ENCODE measurements at places on chromosomes 1 and 21.

DNA sequence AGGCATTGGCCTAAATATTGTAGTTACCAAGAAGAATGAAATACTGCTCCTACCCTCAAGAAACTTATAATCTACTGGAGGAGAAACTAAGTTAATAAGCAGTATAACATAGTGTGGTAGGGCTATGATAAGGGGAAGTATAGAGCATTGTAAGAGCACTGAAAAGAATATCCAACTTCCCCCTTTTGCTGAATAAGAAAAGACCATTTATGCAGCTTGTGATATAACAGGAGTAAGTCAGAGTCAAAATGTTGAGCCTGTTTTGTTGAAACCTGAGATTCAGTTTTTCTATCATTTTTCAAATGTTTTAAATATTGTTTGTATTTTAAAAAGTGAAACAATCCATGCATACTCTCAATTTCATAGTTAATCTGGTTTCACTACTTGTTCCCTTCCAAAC lies 48.3 kb upstream of the FCRL4 start:
- no peak for DNase-seq

DNA sequence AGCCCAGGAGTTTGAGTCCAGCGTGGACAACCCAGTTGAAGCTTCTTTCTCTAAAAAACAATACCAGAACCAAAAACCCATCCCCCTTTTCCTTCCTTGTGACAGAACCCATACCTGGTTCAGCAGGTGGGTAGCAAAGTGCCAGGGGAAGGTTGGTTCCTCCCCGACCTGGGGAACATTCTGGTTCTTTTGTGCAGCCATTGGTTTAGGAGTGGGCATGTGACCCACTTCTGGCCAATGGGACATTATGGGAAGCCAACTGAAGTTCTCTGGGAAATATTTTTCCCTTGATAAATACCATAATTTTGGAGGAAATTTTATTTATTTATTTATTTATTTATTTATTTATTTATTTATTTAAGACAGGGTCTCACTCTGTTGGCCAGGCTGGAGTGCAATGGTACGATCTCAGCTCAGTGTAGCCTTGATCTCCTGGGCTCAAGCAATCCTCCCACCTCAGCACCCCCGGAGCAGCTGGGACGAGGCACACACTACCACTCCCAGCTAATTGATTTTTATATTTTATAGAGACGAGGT lies 15.8 kb upstream of the MAPKAPK2 start:
- no peak for DNase-seq

DNA sequence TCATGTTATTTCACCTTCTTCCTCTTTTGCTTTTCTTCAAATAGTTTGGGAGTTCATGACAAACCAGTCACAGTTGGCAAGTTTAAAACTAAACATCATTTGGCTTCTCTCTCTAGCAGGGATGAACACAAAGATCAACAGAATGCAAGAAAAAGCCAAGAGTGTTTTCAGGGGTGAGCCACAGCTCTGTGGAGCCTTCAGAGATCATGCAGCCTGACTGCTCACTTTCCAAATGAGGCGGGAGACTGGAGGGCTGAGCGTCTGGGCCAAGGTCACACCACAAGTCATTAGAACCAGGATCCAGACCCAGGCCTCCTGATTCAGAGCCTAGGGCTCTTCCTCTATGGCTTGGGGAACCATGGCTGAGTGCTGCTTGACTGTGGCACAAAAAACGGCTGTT lies 2.7 kb downstream of the DPT start:
- DNase-seq, result no peak

DNA sequence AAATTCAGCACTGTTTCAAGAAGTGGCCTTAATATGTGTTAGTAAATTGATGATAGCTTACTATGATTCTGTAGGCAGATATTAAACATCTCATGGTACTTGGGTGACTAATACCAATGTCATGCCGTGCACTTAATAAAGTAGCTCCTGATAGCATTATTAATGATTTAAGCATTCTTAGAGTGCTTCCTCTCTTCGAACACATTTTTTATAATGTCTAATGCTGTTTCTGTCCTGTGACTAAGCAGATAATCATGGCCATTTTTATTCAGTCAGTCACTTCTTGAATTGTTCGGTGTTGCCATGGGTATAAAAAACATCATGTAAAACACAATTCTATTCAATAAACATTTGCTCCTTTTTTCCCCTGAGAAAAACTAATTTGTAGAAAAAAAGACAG lies 804.6 kb upstream of the ADGRL4 start:
- DNase-seq, result no peak

DNA sequence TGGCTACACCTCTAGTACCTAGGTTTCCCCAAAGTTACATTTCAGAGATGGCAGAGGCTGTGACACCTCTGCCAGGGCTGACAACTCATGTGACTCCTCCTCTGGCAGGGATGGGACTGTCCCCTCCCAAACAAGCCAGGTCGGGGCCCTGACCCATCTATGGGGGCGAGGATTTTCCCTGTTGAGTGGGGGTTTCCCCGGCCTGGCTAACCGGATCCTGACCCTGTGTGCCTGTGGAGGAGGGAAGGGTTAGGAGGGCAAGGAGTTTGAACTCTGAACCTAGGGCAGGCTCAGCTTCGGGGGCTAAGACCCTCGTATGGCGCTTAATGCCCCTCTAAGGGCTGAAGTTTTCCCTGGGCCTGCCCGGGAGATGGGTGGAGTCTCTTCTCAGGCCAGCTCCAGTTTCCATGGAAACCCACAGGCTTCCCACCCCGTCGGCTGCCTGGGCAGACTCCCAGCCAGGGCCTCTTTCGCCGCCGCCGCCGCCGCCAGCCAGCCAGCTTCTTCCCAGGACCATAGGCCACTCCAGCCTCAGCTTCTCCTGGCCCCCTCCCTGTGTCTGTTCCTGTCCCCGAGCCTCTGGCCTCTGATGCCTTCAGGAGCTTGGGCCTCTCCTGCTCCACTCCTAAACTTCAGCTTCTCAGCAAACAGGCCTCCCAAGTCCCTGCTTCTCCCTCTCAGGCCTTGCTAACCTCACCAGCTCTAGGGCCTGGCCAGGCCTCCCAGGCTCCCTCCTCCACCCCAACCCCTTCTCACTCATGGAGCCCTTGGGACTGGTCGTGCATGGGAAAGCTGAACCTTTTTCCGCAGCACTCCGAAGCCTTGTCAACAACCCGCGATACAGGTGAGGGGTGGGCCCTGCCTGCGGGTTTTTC lies at the start of gene BTBD19:
Gene BTBD19 (plus strand): TSS at position 461 of the 875 bp plus-strand sequence. CDS start 298 bp downstream, at position 759.
- DNase-seq, result no peak

DNA sequence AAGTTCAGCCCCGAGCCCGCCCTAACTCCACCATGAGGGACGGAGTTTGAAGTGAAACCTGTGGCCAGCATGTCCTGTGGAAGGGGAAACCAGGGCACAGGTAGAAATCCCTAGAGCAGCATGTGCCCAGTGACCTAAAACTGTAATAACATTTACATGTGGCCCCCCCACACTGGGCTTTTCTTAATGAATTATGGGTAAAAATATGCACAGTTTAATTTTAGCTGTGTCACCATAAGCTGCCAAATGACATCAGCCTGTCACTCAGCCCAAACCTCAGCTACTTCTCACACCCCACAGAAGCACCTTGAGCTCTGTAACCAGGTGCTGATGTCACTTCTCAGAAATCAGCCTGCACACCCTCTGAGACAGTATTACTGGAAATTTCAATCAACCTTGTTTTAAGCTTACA lies 50.0 kb upstream of the SLC19A1 start:
- no peak for DNase-seq

- no peak for DNase-seq
Measured at GRCh38 chr1:4265836-4266235, 365.8 kb upstream of the C1orf174 start.

GRCh38 chr1:77847621-77848080 lies 40.8 kb upstream of the NEXN start:
- no peak for DNase-seq

DNA sequence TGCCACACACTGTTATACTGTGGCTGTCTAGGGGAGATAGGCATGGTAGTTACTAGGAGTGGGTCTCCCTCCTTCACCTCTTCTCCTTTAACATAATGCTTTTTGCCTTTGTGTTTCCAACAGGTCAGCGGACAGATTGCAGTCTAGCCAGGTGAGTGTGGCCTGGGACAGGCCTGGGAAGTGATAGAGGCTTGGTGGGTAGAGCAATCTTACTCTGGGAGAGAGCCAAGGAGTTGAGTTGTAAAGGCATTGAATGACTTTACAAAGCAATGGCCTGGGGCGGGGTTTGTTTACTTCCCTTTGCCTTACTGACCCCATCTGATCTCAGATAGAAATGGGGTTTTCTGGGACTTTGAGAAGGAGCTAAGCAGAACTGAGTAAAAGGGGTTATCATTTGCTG lies 51.0 kb upstream of the IKBKE start:
- DNase-seq, result no peak

GRCh38 chr1:93346421-93346993 lies 800 bp downstream of the DR1 start:
- DNase-seq, result no peak

DNA sequence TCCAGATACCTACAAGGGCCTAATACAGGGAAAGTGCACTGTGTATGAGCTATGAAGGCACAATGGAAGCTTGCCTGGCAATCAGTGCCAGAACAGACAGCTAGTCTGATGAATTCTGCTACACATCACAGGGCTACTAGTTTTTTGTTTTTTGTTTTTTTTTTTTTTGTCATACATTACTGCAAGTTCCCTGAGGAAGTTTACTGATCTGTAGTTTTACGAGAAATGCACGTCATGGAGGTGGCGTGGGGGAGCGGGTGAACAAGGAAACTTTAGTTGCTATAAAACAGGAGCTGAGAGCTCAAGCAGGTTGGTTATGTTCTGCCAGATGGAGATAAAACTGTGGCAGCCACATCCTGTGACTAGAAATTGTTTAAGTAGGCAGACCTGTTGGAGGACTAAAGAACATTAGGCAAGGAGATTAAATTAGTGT lies 17.7 kb downstream of the PTPRC start:
- no peak for DNase-seq

DNA sequence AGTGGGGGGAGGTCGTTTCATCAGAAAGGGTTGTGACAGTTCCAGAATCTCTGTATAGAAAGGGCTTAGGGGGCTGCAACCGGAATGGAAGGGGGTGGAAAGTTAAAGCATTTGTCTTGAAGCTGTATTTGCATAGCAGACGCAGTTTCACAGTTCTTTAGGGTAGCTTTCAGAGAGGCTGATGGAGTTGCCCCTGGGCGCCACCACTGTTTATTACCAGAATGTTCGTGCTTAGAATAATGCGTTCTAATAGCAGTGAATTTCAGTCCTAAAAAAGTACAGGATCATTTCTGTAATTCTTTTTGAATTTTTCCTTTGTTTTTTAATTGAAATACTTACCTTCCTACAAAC lies 1.3 kb downstream of the EXO1 start:
- no peak for DNase-seq

GRCh38 chr1:51063121-51063520 lies 38.9 kb upstream of the C1orf185 start:
- DNase-seq, result no peak

DNA sequence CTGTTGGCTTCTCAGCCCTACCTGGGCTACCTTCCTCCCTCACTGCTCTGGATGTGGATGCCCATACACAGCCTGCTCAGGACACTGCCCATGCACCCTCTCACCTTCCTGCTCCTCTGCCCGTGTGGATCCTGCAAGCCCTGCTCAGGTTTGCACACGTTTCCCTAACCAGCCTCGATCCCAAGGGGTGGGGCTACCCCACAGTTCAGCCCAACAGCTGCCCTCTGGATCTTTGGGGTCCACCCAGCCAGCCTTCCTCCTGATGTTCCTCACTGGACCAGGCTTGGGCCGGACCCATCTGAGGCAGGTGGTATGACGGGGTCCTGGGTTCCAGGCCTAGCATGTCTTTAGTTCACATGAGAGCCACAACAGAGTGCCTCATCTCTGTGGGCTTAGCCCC lies 4.7 kb downstream of the TMEM54 start:
- no peak for DNase-seq

DNA sequence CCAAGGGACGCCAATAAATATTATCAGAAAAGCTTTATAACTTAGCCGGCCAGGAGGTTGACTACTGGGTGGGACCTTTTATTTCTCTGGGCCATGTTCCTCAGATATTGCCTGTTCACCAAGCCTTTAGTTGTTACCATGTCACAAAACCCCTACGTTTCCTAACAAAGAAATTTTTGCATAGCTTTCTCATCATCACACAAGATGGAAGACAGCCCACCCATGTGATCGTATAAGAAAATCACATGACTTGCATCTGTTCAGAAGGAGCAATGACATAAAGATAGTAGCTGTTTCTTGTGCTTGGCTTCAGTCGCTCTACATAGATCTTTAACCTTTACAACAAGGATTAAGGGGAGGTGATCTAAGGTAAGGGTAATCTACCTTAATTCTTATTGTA lies 88.9 kb upstream of the NGF start:
- no peak for DNase-seq

DNA sequence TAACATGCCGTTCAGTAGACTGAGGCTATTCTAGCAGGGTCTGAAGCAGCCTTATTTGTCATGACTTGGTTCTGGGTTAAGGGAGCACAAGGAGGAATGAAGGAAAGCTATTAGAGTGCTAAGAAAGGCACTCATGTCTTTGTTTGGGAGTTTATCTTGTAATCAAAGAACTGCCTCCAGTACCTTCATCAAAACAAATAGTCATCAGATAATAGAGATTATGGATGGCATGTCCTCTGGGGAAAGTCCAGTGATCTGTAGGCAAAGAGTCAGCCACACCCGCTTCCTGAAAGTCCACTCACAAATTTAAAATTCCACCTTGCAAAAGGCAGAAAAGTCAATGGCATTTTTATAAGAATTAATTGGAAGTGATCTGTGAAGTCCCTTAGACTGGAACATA lies 56.8 kb downstream of the ESRRG start:
- DNase-seq, result no peak

- DNase-seq, result no peak
Measured at GRCh38 chr1:225578251-225578977, 74.5 kb downstream of the ENAH start.

- DNase-seq, result no peak
Measured at GRCh38 chr21:27796106-27796505, 829.2 kb upstream of the ADAMTS5 start.

DNA sequence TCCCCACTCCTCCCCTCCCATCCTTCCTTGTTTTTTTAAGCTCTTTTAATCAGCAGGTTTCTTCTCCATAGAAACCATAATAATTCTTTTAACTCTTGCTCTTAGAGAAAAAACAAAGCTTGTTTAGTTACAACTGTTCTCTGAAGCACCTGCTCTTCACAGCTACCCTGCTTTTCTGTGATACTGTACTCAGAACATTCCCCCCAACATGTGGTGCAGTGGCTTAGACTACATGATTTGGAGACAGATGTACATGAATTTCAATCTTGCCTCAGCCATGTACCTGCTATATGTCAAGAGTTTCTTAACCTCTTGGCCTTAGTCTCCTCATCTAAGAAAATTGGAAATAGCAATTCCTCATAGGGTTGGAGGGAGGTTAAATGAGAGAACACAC lies 33.5 kb downstream of the LAMC2 start:
- DNase-seq, result no peak

DNA sequence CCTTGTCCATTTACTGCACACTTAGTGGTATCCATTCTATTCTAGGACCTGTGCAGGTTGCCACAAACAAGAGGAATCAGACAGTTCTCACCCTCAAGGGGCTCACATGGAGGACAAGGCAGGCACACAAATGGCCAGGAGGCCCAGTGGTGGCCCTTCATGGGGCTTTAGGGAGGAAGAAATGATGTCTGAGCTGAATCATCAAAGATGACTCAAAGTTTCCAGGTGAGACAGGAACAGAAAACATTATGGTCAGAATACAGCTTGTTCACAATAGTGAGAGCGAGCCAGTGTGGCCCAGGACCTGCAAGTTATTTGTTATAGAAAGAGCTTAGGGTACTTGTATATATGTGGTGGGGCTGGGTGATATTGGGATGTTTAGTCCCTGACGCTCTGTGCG lies 26.4 kb downstream of the SHISAL2A start:
- DNase-seq, result no peak

- DNase-seq, result no peak
Measured at GRCh38 chr1:24867084-24867870, 62.8 kb downstream of the RUNX3 start.

- no peak for DNase-seq
Measured at GRCh38 chr1:27161594-27161993, 6.7 kb upstream of the SLC9A1 start.
